Calu3 (cell line): ENCODE measurements at places on chromosomes 12 and 14. TPM values are rescaled to one million over a fixed set of nuclear protein-coding genes. Genes with fewer than 3 reads are reported as not detected.

DNA sequence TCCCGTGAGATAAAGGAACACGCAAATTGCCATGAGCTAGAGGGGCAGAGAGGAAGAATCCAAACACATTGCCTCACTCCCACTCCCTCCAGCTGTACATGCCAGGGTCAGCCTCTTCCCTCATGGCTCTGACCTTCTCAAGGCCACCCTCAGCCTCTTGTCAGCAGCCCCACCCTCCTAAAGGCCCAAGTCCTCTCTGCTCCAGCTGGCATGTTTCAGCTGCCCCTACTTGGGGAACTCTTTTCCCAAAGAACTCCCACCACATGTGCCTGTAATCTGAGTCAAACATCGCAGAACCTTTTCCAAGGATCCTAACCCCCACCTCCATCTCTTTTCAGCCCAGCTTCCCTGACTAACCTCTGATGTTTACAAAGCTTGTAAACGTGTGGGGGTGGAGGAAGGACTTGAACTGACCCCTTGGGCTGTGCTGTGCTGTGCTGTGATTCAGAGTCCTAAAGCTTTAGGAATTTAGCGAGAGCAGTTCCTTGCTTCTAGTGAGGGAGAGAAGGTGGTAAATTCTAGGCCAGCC, 7.3 kb upstream of the CACNB3 start:
- H3K4me3 ChIP-seq, result no peak overlapping the region
- peaks cover 10% of the 10 kb centered on the region for H3K4me1 ChIP-seq
- H3K27me3 ChIP-seq, result peaks cover 3% of the 10 kb centered on the region
- H3K27ac ChIP-seq, result no peak overlapping the region
- peaks cover 23% of the 10 kb centered on the region for H3K36me3 ChIP-seq
- DNase-seq, result no peak

- H3K4me1 ChIP-seq, result no peaks in the 10 kb centered on the region
- no peak for DNase-seq
- peaks cover 21% of the 10 kb centered on the region for H3K27me3 ChIP-seq
- H3K27ac ChIP-seq, result no peak overlapping the region
Measured at GRCh38 chr14:69323266-69323998, 63.5 kb downstream of the GALNT16 start.

DNA sequence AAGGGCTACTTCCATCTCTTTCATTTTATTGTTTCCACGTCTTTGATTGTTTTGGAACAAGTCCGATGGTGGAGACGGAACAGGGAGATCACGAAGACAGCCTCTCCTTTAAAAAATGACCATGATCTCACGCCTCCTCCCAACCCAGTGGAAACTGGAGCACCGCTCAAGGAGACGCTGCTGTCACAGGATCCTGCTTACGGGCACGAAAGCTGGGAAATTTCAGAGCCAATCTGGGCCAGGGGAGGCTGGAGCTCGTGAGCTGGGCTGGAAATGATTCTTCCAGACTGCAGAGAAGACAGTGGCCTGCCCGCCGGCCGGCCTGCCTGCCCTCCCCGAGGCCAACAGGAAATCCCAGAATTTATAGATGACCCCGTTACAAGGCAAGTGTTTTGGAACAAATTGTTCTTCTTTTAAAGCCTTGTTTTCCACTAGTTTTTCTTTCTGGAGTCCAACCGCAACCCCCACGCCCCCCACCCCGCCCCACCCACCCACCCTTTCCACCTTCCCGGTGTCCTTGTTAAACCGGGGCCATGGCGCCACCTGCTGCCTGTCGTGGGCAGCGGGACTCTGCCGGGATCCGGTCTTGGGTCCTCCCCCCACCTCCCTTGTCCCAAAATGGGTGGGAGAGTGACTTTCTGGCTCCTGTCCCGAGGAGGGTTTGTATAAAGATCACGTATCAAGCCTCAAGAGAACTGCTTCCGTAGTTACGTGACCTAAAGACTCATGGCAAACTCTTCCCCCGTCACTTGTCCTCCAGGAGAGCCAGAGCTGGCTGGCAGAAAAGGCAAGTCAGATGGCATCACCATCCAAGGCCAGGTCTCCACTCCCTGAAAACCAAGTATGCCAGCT, 40.3 kb downstream of the MAP1LC3B2 start:
- peaks cover 8% of the 10 kb centered on the region for H3K4me1 ChIP-seq
- peak overlapping the region; percentile 18 for H3K4me3 ChIP-seq
- no peak overlapping the region for H3K27ac ChIP-seq
- H3K27me3 ChIP-seq, result peaks cover 36% of the 10 kb centered on the region

Gene PCNX1
- total RNA-seq, result 30.4 and 34.1 TPM in 2 replicates

- no peak overlapping the region for H3K4me3 ChIP-seq
- no peaks in the 10 kb centered on the region for H3K27me3 ChIP-seq
- no peak overlapping the region for H3K27ac ChIP-seq
- H3K4me1 ChIP-seq, result no peaks in the 10 kb centered on the region
- no peaks in the 10 kb centered on the region for H3K36me3 ChIP-seq
Measured at GRCh38 chr14:58227096-58227819, 17.4 kb upstream of the PSMA3 start.

DNA sequence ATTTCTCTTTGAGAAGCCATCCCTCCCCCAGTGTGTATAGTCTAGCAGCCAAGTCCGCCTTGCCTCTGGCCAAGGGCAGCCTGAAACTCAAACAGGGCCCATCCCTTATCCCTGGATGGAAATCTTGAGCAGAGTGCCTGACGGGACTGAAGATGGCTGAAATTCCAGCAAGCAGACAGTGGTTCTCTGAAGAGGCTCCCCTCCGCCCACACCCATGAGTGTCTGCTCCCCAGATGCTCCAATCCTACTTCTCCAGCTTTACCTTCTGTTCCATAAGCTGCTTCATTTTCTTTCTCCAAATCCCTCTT, 396.2 kb downstream of the NUAK1 start:
- peaks cover 16% of the 10 kb centered on the region for H3K27me3 ChIP-seq
- DNase-seq, result no peak
- H3K27ac ChIP-seq, result no peak overlapping the region
- no peaks in the 10 kb centered on the region for H3K36me3 ChIP-seq

- no peak overlapping the region for H3K4me3 ChIP-seq
- DNase-seq, result no peak
- peaks cover 10% of the 10 kb centered on the region for H3K4me1 ChIP-seq
- no peaks in the 10 kb centered on the region for H3K27me3 ChIP-seq
- H3K36me3 ChIP-seq, result peaks cover 11% of the 10 kb centered on the region
- H3K27ac ChIP-seq, result no peak overlapping the region
Measured at GRCh38 chr14:36666416-36667206, 5.0 kb downstream of the PAX9 start.

DNA sequence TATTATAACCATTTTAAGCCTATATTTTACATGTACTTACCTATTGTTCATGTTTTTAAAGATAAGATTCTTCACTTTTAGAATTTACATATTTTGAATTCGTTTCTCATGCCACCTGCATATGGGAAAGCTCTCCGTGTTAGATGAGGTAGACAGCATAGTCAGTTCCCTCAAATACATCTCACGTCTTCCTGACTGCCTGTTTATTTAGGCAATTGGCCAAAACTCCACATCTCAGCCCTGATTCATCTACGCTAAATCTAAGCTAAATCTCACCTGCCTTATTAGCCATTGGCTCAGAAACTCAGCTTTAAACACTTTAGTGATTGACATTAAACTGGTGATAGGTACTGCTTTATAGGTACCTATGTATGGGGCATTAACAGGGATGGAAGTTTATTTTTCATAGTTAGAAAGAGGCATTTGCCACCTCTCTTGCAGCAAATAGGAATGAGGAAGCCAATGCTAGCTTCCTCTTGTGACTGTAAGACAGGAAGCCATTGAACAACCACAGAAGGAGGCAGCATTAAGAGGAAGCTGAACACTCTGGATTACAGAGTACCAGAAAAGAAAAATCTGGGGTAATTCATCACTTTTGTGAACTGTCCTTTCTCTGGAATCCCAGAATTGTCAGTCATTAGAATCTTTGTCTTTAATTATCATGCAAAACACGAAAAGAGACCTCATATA, 111.9 kb downstream of the LRFN5 start:
- DNase-seq, result no peak
- no peaks in the 10 kb centered on the region for H3K4me1 ChIP-seq

DNA sequence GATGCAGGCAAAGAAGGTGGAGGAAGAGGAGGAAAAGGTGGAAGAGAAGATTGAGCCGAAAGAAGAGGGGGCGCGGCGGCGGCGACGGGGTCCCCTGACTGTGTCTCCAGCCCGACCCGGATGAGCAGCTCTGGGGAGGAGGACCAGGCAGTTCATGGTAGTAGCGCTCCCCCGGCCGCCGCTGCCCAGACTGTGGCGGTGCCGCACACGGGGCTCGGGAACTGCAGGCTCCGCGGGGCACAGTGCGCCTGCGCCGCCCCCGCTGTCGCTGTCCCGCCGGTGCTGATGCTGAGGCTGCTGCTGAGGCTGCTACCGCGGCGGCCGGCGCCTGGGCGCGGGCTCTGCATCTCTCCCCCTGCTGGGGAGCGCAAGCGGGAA, at the start of gene KCNH5:
Gene KCNH5 (minus strand): TSS at position 225 of the 378 bp plus-strand sequence. CDS start 272 bp downstream, outside the sequence.
- peak within 1 kb of the TSS; percentile 58 for H3K27ac ChIP-seq
- DNase-seq, result peak; percentile 48
- peak within 1 kb of the TSS; percentile 66 for H3K4me3 ChIP-seq
- no peaks in the 10 kb centered on the region for H3K36me3 ChIP-seq
- H3K27me3 ChIP-seq, result peaks cover 71% of the 10 kb centered on the region
- peaks cover 11% of the 10 kb centered on the region for H3K4me1 ChIP-seq

DNA sequence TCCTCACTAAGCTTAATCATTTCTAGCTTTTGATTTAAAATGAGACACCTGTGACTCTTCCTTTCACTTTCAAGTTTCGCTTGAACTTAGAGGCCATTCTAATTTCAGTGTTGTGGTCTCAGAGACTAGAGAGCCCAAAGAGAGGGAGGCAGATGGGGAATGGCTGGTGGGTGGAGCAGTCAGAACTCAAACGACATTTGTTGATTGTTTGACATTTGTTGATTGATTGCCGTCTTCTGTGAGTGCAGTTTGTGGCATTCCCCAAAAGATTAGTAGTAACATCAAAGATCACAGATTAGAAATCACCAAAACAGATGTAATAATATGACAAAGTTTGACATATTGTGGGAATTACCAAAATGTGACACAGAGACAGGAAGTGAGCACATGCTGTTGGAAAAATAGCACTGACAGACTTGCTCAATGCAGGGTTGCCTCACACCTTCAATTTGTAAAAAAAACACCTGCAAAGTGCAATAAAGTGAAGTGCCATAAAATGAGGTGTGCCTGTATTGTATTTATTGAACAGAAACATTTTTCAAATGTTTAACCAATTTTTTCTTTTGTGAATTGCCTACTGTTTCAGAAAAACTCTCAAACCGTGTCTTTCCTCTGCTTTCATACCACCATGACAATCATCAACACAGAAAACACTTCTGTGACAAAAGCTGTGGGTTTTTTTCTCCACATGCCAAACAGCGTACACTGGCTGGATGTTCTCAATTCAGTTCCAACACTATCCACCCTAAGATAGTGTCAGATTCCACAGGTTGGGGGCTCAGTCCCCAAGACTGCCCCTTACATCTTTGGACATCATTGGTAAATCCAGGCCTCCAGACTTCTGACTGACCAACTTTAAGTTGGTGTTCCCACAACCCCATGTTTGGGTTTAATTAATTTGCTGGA, 376.3 kb upstream of the RGS6 start:
- no peaks in the 10 kb centered on the region for H3K36me3 ChIP-seq
- no peak overlapping the region for H3K4me3 ChIP-seq
- no peak for DNase-seq
- peak overlapping the region; percentile 52 for H3K27ac ChIP-seq
- no peaks in the 10 kb centered on the region for H3K27me3 ChIP-seq
- peaks cover 9% of the 10 kb centered on the region for H3K4me1 ChIP-seq

- no peaks in the 10 kb centered on the region for H3K27me3 ChIP-seq
- H3K4me1 ChIP-seq, result peaks cover 46% of the 10 kb centered on the region
- H3K27ac ChIP-seq, result peak overlapping the region; percentile 35
- peaks cover 5% of the 10 kb centered on the region for H3K36me3 ChIP-seq
- no peak for DNase-seq
Measured at GRCh38 chr14:31935391-31935790, 141.7 kb upstream of the ARHGAP5 start.

DNA sequence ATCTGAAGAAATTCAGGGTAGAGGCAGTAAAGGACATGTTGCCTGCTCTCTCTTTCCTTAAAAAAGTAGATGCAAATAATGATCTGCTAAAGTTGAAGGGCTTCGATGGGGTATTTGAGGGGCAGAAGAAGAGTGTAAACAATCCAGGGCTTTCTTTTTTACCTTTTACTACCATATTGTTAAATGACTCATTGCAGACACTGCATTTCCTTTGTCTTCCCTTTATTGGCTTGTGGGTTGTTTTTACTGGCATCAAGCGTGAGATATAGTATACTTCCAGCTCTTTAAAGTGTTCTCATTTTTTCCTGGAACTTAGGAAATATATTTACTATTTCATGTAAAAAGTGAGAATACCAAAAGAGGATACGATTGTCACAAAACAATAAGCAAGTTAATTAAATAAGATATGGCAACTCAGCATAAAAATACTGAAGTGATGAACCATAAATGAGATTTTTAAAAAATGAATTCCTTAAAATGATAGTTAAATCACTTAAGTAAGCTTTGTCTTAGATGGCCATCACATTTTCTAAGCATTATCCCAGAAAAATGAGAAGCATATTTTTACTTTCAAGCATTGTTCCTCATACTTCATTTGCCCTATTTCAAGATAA, 72.3 kb upstream of the KRAS start:
- H3K4me1 ChIP-seq, result peaks cover 8% of the 10 kb centered on the region
- no peak overlapping the region for H3K4me3 ChIP-seq
- no peak for DNase-seq
- H3K36me3 ChIP-seq, result no peaks in the 10 kb centered on the region
- H3K27me3 ChIP-seq, result no peaks in the 10 kb centered on the region

DNA sequence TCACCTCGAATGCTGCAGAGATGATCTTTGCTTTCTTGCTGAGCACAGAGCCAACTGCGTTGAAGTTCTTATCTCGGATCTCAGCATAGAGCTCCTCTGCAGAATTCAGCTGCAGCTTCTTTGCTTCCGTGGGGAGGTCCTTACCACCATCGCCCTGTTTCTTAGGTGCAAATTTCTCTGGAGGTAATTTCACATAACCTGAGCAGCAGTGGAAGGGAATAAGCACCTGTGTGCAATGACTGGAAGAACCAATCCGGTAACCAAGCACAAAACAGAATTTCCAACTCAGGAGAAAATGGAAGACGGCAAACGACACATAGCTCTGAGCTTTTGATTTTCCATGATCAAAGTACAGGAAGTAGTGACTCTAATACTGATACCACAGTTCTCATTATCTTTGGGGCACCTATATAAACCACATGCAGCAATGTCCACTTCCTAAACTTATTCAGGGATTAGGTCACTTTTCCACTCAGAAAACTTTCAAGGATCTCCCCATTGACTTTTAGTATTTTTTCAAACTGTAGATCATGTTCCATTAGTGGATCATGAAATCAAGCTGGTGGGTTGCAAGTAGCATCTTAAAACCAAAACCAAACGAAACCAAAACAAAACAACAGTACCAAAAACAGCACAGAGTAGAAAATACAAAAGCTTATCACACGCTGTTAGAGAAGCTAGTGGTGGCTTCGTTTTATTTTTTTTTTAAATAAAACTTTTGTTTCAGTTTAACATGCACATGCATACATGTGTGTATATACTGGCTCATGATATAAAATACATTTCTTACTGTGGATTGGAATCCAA, 18.9 kb upstream of the DIABLO start:
- DNase-seq, result no peak
- peaks cover 5% of the 10 kb centered on the region for H3K36me3 ChIP-seq
- no peak overlapping the region for H3K4me3 ChIP-seq
- no peaks in the 10 kb centered on the region for H3K27me3 ChIP-seq
